T-helper 9 cell (primary cell): ENCODE measurements at places on chromosomes 4 and X.

DNA sequence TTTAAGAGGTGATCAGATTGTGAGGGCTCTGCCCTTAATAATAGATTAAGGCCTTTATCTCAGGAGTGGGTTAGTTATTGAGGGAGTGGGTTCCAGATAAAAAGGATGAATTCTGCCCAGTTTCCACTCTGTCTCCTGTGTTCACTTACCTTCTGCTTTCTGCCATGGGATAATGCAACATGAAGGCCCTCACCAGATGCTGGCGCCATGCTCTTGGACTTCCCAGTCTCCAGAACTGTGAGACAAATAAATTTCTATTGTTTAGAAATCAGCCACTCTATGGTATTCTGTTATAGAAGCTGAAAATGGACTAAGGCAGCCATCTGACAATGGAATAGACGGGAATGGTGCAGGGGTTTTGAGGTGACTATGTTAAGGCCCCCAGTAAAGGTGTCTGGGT lies 6.9 kb upstream of the RELL1 start:
- DNase-seq, result no peak

DNA sequence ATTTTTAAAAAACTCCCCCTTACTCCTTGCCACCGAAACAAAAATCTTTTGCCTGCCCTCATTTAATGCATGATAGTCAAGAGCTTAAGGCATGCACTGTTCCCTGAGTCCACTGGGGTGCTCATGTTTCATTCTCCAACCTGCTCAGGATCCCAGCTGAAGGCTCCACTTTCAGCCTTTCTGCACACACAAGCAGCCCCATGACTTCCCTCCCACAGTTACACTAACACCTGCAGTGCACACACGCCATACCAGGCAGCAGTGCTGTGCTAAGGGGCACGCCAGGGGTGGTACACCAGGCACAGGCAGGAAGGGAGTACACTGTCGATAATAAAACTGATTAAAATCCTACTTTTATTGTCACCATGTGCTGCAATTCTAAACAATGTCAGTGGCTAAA lies 385.2 kb downstream of the BMPR1B start:
- DNase-seq, result no peak

DNA sequence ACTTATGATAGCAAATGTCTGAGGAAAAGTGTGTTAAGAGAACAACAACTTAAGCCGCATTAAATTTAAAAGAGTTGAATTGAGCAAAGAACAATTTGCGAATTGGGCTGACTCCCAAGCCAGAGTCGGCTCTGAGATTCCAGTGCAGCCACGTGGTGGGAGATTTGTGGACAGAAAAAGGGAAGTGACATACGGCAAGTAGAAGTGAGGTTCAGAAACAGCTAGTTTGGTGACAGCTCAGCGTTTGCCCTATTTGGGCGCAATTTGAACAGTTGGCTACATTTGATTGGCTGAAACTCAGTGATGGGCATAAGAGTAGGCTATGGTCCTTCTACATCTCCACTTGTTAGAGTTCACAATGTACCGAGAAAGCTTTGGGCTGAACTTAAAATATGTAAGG lies 124.0 kb downstream of the PRKX start:
- no peak for DNase-seq

- no peak for DNase-seq
These were observed 616.9 kb downstream of the ANKRD50 start for GRCh38 chr4:124095621-124096020.

DNA sequence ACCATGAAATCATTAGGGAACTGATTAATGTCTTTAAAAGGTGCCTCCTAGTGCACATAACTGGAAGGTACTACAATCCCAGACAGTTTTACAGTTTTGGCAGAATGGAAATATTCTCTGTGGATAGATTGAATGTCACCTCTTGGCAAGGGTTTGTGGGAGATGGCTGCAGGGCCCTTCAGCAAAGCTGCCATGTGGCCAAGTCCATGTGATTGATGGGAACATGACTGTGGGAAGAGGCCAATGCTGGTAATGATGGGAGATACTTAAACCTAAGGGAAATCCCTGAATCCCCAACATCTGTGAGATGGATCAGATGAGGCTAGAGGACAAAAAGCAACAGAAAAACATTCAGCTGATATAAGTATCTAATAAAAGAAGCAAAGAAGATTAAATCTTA lies 493.7 kb downstream of the MAGEE1 start:
- DNase-seq, result no peak

DNA sequence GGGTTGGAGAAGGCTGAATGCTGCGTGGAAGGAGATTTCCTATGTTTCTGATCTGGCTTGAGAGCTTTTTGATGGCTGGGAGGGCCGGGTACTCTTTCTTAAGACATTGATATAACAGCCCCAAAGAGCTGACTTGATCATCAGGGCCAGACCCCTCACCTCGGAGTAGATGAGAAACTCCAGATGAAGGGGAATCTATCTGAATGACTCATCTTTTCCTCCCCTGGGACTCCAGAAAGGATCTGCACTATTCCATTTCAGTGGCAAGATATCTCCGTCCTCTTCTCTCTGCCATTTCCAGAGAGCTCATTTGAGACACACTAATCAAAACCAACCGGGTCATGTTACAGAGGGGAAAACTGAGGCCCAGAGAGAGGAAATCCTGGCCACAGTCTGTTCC lies 92.9 kb upstream of the MSX1 start:
- DNase-seq, result no peak

DNA sequence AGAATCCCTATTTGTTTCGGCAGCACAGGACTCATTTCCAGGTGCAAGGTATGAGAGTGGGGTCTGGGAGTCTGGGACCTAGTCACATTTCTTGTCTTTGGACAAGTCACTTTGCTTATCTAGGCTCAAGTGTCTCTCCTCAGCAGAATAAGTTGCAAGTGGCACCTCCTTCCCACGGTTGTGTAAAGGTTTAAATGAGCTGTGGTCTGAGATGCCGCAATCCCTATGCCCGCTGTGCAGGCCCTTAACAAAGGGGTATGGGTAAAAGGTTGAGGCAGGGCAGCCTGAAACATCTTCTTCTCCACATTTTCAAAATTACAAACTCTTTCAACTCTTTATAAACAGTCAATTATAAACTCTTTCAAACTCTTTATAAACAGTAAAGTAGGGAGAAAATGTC lies 93.7 kb downstream of the RTL5 start:
- DNase-seq, result no peak

DNA sequence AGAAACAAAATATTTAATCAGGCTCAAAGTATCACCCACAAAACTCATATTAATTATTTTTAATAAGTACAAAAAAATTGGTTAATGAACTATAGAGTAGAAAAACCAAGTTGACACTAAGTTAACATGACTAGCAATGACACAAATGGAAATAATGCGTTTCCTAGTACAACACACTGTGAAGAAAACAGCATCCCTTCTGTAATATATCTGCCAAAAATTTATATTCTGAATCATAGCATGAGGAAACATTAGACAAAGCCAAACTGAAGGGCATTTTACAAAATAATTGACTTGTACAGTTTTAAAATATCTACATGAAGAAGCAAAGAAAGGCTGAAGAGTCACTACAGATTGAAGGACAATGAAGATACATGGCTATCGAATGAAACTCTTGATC lies 477.6 kb upstream of the INTU start:
- DNase-seq, result no peak

GRCh38 chrX:24341795-24342194 lies 18.6 kb upstream of the SUPT20HL1 start:
- DNase-seq, result no peak

DNA sequence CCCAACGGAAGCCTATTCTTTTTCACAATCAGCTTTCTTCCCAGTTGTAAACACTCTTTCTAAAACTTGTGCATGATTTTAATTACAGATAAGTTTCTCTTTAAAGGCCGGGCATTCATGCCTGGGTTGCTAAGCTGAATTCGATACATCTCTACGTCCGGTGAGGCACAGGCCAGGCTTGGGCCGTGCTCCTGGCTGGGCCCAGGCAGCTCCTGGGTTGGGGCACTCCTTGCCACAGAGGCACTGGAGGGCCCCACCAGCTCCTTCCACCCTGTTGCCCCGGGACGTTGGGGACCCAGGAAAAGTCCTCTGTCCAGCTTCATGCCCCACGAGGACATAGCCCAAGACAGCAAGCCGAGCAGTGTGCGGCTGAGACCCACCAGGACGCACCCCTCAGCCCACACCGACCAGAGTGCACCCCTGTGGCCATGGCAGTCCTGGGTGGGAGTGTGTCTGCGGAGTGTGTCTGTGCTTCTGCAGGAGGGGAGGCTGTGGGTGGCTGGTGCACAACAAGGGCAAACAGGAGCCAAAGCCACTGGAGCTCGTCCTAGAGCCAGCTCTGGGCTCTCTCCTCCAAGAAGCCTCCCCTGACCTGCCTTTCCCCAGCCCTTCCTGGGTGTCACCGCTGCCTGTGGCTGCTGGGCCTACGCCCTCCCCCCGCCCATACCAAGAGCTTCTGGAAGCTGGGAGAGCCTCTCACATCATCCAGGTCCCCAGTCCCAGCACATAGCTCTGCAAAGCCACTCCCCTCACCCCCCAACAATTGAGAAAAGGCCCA lies 128.0 kb upstream of the NKX1-1 start:
- DNase-seq, result no peak

DNA sequence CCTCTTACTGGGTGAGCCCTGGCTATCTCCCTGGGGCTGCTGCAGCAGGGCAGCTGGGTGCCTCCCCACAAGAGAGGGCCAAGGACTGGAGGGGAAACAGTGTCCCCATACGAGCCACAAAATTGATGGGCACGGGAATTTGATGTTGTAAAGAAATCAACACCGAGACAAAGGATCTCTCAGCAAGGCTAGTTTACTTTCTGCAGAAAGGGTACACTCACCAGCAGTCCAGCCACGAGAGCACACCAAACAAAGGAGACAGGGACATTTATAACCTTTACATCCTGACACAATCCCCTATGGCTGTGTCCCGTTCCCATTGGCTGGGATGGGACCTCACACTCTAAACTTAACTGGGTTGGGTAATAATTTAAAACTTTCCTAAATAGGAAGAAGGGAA lies 25.9 kb downstream of the METAP1 start:
- no peak for DNase-seq

- no peak for DNase-seq
These were observed 22.9 kb upstream of the COX7B2 start for GRCh38 chr4:46931981-46932380.

DNA sequence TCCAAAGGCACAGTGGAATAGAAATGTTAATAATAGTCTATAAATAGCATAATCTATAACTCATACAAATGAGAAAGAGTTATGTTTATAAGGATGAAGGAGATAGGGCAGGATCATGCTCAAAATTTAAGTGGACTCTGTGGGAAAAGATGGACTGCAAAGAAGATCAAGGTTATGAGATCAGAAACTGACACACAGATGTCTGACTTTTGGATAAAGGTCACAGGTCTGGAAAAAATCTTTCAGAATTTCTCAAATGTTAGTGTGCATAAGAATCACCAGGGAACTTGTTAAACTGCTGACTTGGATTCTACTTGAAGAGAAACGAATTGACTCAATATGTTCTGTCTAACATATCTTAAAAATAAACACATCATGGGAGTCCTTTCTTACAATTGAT lies 104.1 kb downstream of the FSTL5 start:
- no peak for DNase-seq

DNA sequence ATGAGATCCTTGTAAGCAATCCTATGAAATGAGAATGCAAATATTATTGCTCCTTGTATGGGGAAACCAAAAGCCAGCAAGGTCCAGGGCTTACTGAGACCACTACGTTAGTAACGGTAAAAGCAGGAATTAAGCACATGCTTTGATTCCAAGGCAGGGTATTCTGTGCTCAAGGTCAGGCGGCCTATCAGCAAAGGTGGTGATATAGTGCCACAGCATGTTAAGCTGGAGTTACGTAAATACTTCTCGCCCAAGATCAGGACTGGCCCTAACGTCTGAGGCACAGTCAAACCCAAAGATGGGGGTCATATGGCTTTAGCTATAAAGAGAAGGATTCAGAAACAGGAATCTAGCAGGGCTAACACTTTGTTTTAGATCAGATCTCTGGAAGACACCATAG lies 27.6 kb downstream of the SLC10A7 start:
- DNase-seq, result no peak

- no peak for DNase-seq
These were observed 5.3 kb downstream of the EMD start for GRCh38 chrX:154384284-154384892.

- no peak for DNase-seq
These were observed 69.3 kb upstream of the NKX1-1 start for GRCh38 chr4:1475277-1476139.

DNA sequence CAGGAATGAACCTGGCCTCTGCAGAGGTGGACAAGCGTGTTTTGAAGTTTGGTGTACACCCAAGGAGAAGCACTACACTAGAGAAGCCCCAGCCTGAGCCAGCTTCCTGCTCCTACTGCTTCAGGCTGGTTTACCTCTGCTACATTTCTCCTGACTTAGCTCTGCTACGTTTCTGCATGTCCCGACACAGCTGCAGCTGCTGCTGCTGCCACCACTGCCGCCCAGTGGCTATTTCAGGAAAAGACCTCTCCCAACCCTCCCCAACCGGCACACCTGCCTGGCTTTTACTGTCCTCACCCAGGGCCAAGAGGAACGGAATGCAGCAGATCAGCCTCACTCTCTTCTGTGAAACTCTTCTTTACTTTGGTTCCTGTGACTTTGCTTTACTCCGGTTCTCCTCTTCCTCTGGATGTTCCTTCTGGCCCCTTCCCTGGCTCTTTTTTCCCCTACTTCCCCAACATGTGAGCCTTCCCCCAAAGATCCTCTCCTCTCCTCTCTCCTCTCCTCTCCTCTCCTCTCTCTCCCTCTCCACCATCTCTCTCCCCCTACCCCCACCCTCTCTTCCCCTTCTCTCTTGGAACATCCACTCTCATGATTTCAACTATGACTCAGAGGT lies 3.1 kb upstream of the P2RY4 start:
- DNase-seq, result no peak

- no peak for DNase-seq
These were observed 78.1 kb upstream of the DHRSX start for GRCh38 chrX:2578864-2579263.

DNA sequence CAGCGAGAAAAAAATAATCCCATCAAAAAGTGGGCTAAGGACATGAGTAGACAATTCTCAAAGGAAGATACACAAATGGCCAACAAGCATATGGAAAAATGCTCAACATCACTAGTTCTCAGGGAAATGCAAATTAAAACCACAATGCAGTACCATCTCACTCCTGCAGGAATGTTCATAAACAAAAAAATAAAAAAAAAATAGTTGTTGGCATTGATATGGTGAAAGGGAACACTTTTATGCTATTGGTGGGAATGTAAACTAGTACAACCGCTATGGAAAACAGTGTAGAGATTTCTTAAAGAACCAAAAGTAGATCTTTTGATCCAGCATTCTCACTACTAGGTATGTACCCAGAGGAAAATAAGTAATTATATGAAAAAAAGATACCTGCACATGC lies 508.3 kb upstream of the MAGEB2 start:
- no peak for DNase-seq

- no peak for DNase-seq
These were observed 51.3 kb downstream of the UGT8 start for GRCh38 chr4:114649908-114650307.

- no peak for DNase-seq
These were observed 19.7 kb downstream of the IRAK1 start for GRCh38 chrX:154000051-154000450.

- DNase-seq, result no peak
These were observed 43.3 kb downstream of the CD40LG start for GRCh38 chrX:136691028-136691809.

- no peak for DNase-seq
These were observed 23.0 kb upstream of the LIMCH1 start for GRCh38 chr4:41514766-41515481.

GRCh38 chrX:71250841-71251240 lies 3.1 kb downstream of the ZMYM3 start:
- DNase-seq, result no peak

- DNase-seq, result no peak
These were observed 21.7 kb upstream of the HGFAC start for GRCh38 chr4:3419836-3420605.
